ENCODE measurements at places on chromosomes 1 and 21.

- DNase-seq, result peak; percentile 17
Observed at GRCh38 chr1:202058001-202058908, 47.9 kb downstream of the ELF3 start.

GRCh38 chr1:196481616-196482015, 126.6 kb downstream of the KCNT2 start:
- DNase-seq, result no peak

DNA sequence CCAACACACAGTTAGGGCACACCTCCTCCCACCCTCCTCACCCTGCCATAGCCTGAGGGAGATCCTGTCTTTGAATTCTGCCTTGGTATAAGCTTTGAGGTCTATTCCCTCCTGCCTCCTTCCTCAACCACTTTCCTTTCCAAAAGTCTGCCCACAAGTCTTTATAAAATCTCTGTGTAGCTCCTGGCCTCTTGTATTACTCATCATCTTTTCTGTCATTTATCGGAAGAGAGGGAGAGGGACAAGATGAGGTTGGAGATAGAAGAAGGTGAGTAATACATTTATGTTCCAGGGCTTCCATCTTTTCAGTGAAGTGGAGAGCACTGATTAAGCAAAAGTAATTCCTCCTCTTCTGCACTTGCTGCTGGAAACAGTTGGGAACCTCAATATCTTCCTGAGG, 30.5 kb upstream of the EFCAB14 start:
- DNase-seq, result peak; percentile 9

DNA sequence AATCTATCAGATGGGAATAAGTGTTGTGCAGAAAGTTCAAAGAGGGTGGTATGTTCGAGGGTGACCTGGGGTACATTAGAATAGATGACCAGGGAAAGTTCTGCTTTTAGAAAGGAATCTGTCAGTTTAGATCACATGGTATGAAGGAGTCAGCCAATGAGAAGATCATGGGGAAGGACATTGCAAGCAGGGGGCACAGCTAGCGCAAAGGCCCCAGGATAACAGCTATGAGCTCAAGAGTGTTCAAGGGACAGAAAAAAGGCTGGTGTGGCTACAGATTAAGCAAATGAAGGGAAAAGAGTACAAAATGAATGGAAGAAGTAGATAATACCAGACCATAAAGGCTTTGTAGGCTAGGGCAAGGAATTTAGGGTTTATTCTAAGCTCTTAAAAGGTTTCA, 8.6 kb downstream of the LEPR start:
- no peak for DNase-seq

DNA sequence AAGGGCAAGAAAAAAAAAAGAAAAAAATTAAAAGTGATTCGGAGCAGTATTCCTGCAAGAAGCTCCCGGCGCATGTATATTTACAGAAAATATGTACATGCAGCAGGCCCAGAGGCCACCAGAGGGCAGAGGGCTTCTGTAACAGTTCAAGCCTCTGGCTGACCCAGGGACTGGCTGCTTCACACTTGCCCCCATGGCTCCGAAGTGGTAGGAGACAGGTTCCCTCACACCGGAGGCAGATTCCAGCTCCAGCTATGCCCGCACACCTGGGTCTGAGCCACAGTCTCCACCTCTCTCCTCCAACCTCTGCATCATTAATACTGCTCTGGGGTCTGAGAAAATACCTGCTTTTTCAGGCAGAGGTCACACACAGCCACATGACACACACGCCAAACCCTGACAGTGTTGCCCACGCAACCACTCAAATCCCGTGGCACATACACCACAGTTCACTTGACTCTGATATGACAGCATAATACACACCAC, 2.2 kb upstream of the ARHGAP30 start:
- DNase-seq, result peak; percentile 28

DNA sequence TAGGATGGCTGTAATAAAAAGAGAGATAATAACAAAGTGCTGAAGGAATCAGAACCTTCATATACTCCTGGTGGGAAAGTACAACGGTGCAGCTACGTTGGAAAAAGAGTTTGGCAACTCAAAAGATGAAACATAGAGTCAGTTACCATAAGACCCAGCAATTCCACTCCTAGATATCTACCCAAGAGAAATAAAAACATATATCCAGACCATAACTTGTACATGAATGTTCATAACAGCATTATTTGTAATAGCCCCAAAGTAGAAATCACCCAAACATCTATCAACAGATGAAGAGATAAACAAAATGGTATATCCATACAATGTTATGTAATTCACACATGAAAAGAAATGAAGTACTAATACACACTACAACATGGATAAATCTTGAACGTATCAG, 30.5 kb upstream of the DNAH14 start:
- DNase-seq, result no peak

- DNase-seq, result no peak
Observed at GRCh38 chr21:36542312-36543101, 62.6 kb upstream of the CLDN14 start.

- DNase-seq, result no peak
Observed at GRCh38 chr1:215321802-215322201, 239.3 kb downstream of the KCNK2 start.

DNA sequence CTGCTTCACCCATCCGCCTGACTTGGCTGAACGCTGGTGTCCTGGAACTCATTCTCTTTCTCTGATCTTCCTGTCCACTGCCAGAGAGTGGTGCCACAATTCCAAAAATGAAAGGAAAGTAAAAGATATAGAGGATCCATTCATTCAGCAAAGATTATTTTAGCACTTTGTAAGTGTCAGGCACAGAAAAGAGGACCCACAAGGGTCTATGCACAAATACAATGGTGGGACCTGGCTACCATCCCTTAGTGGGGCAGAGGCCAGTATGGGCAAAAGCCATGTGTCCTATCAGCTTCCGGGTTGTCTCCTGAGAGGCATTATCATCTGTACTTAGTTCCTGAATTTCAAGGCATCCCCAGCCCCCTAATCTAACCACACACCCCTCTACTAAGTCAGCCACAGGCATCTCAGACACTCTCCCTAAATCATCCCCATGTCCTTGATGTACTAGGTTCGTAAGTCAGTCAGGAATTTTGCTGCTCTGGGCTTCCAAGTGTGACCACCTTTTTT, 19.0 kb downstream of the SSR2 start:
- DNase-seq, result no peak

DNA sequence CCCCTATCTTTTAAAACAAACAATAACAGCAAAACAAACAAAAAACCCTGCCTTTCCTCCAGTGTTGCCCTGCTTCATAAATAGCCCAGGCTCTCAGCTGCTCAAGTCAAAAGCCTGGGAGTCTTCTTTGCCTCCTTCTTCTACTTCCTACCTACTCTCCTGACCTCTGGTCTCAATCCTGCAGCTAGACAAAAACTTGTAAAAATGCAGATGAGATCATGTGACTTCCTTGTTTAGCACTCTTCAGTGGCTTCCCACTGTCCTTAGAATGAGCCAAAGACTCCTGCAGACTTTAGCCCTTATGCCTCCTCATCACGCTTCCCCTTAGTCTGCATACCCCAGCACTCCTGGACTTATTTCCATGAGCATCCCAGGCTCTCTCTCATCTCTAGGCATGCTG, 55.0 kb upstream of the ZNF644 start:
- no peak for DNase-seq

GRCh38 chr1:117209094-117209493, 1.6 kb downstream of the VTCN1 start:
- DNase-seq, result no peak

Data from HFFc6 (cell line).